ENCODE measurements at places on chromosomes 3 and 15. TPM values are rescaled to one million over a fixed set of nuclear protein-coding genes. Genes with fewer than 3 reads are reported as not detected.

Gene IMPG2
- not detected for total RNA-seq

Gene IL12A
- total RNA-seq, result 0.69 TPM

Gene SLC25A38
- total RNA-seq, result 61.9 TPM

Gene UPK1B
- 0.66 TPM for total RNA-seq

Gene RAD18
- total RNA-seq, result 40.1 TPM

Gene KLHL6
- total RNA-seq, result 0.12 TPM

Gene SMCO1
- not detected for total RNA-seq

Gene MYH15
- total RNA-seq, result 0.07 TPM

Gene PTH1R
- total RNA-seq, result 1.3 TPM

Gene RASL12
- 20.1 TPM for total RNA-seq

Gene ASB14
- total RNA-seq, result not detected

Gene C3orf85
- not detected for total RNA-seq

Gene GOLGA8G
- not detected for total RNA-seq

DNA sequence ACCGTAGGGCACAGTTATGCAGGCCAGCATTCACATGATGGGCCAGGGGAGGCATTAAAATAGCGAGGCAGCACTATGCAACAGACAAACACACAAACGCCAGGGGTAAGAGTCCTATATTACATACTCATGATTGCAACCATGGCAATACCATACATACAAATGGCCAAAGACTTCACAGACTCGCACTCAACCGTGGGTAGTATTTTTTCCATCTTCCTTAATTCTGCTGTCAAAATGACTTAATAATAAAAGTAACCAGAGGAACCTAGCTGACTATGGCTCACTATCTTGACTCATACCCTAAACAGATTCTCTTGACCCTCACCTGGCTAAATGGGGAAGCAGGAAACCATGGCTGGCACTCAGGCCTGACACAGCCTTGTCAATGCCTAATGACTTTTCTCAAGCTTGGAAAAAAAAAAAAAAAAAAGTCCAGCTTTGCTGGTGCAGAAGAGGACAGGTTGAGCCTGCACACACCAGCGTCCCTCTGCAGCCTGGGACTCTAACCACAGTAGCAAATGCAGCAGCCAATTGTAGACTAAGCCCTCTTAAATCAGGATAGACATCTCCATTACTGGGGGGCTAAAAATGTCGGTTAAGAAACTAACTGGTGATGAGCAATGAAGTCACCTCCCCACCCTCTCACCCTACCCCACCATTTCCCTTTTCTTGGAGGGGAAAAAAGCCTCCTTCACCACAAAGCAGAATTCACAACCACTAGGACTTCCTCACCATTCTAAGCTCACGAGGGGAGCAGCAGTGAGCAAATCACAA lies 23.1 kb downstream of the CCDC12 start:
- DNase-seq, result no peak

DNA sequence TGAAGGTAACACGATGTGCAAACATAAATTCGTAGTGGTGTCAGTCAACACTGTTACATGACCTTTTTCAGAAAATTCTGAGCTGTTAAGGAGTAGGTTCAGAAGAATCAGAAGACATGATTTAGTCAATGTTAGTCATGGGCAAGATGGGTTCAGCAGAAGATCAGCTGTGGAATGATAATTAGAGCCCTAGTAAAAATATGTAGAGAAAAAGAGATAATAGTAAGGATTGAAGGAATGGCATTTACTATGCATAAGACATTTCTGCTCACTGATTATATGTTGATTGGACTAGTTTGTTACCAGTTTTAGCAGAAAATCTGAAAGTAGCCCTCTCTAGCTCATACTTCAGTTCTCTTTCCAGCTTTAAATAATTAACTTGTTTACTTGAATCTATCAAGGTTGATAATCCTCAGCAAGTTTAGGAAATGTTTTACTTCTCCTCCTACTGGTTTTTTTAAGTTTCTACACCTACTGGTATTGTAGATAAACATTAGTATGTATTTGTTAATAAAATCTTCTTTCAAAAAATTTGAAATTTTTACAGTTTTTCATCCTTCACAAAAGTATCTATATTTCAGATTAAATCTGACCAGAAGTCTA lies 98.6 kb downstream of the ALCAM start:
- no peak for DNase-seq

- no peak for DNase-seq
Observed at GRCh38 chr3:57110798-57111197, 50.3 kb downstream of the SPATA12 start.

DNA sequence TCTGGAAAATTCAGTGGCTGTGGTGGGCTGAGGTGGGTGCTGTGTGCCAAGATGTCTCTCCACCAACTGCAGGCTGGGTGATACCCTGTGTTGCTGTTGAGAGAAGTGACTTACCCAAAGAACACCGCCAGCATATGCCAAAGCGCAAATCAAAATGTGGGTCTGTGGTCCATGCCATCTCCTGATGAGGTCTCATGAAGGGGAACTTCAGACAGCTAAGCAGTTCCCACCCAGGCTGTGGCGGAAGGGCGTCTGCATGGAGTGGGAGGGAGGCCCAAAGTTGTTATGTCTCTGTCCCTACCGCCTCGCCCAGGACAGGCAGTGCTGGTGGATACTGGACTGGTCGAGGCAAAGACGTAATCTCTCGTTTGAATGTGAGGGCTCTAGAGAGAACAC lies 70.9 kb upstream of the PLXNA1 start:
- DNase-seq, result no peak

DNA sequence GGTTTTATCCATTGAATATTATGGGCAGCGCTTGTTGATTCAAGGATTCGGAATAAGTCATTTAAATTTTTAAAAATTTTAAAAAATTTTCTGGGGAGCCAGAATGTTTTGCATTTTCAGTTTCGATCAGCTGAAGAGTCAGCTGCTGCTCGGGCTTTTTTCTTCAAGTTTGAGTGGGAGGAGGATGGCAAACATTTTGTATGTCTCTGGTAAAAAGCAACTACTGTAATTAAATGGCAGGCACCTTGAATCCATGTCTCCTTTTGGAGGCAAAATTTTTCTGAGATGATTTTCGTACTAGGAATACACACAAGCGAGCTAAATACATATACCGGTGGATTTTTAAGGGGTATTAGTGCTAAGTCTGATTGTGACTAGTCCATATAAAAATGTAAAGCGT lies 612 bp downstream of the C3orf38 start:
- no peak for DNase-seq

GRCh38 chr15:81160312-81161159 lies 26.5 kb downstream of the CFAP161 start:
- DNase-seq, result no peak

GRCh38 chr3:49019941-49020329 lies 1.6 kb upstream of the DALRD3 start:
- no peak for DNase-seq

- peak; percentile 42 for DNase-seq
Observed at GRCh38 chr3:25820366-25820765, 30.5 kb downstream of the OXSM start.

GRCh38 chr3:133277813-133278212 lies 122.0 kb upstream of the BFSP2 start:
- no peak for DNase-seq

GRCh38 chr3:136078421-136079364 lies 113.2 kb downstream of the PPP2R3A start:
- peak; percentile 23 for DNase-seq

GRCh38 chr15:93044301-93045190 lies 44.5 kb downstream of the RGMA start:
- DNase-seq, result no peak

DNA sequence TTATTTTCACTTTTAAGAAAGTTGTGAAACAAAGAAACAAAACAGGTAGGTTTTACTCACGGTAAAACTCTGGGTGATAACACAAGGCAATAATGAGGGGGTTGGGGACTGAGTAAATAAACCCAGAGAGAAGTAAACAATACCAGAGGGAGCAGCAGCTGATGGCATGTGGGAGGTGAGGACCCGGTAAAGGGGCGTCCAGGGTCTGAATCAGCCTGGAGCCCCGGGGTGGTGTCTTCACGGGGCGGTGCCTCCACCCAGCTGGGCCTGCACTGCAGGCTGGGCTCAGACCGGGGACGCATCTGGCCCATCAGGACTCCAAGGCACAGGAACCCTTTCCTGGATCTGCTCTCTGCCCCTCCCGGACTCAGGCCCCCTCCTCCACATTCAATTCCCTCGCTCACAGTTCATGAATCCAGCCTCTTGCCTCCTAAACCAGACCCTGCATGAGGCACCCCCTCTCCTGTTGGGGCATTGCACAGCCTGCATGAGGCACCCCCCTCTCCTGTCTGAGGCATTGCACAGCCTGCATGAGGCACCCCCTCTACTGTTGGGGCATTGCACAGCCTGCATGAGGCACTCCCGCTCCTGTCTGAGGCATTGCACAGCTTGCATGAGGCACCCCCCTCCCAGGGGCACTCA lies 73.9 kb upstream of the MFGE8 start:
- peak; percentile 60 for DNase-seq

- no peak for DNase-seq
Observed at GRCh38 chr3:69494185-69494584, 108.3 kb upstream of the FRMD4B start.

DNA sequence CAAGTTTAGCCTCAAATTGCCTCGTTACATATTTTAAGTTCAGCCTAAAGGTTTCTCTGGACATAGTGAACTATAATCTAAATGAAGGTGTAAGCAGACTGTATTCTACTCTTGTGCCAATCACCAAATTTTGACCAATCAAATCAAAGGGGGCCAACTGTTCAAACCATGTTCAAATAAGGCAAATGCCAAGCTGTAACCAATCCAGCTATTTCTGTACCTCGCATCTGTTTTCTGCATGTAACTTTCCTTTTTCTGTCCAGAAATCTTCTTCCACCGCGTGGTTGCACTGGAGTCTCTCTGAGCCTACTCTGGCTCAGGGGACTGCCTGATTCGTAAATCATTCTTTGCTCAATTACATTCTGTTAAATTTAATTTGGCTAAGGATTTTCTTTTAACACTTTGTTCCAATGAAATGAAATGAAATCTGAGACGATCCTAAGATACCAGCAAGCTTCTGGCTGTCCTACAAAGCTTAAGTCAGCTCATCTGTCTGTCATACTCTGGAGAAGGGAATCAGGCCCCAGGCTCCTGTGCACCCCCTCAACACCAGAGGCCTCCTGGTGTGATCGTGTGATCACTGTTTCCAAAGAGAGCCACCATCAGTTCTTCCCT lies 53.2 kb upstream of the ZNF148 start:
- no peak for DNase-seq

DNA sequence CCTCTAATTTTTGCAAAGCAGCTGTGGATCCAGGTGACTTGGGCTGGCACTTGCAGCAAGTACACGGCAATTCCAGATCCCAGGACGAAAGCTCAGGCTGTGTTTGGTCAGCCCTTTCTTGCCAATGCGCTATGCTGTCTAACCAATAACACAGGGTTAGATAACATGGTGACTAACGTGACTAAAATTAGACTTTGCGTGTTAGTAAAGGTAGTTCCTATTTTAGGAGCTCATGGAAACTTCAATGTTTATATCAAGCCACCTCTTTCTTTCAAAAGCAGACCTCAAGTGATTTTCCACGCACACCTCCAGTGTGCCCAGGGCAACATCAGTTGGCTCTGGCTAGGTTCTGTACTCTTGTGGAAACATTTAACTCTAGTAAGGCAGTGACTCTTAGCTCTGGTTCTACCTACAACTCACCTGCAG lies 32.5 kb downstream of the CDCP1 start:
- DNase-seq, result no peak

- DNase-seq, result no peak
Observed at GRCh38 chr15:51780636-51781035, 29.2 kb downstream of the TMOD2 start.

GRCh38 chr3:15726043-15726442 lies 71.7 kb downstream of the ANKRD28 start:
- DNase-seq, result peak; percentile 18

DNA sequence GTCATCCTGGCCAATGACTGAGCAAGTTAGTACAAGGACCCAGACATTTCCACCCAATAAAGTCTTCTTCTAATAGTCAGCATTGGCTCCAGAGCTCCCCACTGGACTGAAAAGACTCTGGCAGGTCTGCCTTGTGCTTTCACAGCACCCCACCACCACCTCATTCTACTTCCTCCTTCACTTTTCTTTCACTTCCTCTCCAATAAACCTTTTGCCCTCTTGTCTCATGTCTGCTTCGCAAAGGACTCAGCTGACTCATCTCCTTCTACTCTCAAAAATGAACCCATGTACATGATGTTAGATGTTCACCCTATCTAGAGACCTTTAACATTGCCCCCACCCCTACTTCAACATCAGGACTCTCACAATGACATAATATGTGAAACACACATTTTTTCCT lies 181.0 kb upstream of the PPP2R3A start:
- DNase-seq, result no peak

GRCh38 chr3:58025406-58025805 lies 17.2 kb downstream of the FLNB start:
- no peak for DNase-seq

DNA sequence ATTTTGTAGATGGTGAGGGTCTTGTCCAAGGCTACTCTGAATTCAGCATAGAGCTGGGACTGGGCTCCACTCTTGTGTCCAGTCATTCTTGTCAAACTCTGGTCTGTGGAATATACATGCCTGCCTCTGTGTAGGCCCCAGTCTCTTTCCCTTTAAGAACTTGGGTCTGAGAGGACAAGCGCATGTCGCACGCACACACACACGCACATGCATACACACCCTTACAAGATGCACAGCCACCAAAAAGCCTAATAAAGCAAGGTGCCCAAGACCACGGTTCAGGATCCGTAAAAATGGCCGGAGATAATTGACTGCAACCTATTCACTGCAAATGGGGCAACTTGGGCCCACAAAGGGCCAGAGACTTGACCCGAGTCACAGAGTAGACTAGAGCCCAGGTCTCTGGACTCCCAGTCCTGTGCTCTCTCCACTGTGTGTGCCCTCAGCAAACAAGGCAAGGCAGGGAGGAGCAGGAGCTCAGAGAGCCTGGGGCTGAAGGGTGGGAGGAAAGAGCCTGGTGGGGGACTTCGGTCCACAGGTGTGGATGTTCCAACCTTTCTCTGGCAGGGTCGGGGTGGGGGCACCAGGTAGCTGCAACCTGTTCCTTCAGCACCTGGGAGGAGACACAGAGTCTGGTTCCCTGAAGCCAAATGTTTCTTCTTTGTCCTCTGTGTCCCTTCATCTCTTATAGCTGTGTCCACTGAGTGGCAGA lies 914 bp upstream of the PAQR5 start:
- no peak for DNase-seq

DNA sequence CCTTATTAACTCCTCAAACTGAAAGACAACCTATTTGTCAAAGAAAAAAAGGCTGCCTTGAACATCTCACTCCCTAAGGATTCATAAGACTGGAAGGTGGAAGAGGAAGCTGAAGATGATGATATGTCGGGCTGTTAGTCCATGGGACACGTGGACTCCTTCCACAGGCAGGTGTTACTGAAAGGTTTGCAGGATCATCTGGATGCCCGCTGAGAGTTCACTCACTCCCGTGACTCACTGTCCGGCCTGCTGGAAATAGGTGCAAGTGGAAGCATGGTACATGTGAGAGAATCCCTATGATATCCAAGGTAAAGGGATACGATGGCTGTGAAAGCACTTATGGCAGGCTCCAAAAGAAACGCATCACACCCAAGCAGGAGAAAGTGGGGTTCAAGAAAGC lies 33.3 kb upstream of the FBN1 start:
- no peak for DNase-seq

- no peak for DNase-seq
Observed at GRCh38 chr15:39792844-39793335, 10.2 kb upstream of the FSIP1 start.

- DNase-seq, result no peak
Observed at GRCh38 chr3:13638927-13639326, 90.0 kb downstream of the FBLN2 start.

GRCh38 chr3:170759511-170760173 lies 110.4 kb downstream of the RPL22L1 start:
- DNase-seq, result no peak

All from GM23338 (cell line).